HT-29 (cell line): ENCODE measurements at places on chromosomes 1 and 21. TPM values are rescaled to one million over a fixed set of nuclear protein-coding genes. Genes with fewer than 3 reads are reported as not detected.

GRCh38 chr1:97845805-97846204 is 75.0 kb downstream of the DPYD start:
- no peak for DNase-seq

GRCh38 chr1:245153552-245154428 is 995 bp upstream of the KIF26B start:
- no peak for DNase-seq

DNA sequence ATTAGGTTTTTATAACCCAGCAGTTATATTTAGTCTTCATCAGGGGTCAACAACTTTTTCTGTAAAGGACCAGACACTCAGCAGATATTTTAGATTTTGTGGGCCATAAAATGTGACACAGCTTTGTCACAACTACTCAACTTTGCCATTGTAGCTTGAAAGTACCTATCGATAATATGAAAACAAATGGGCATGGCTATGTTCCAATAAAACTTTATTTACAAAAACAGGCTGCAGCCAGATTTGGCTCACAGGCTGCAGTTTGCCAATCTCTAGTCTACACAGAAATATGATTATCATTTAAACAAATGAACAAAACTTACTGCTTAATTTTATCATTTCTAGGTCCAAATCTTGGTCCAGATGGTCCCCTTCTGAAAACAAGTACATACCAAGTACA is 23.0 kb downstream of the VAMP4 start:
- no peak for DNase-seq

GRCh38 chr1:16207318-16208269 is 4.9 kb downstream of the ARHGEF19 start:
- DNase-seq: no peak

GRCh38 chr1:86940599-86940998 is 26.2 kb downstream of the HS2ST1 start:
- no peak for DNase-seq

DNA sequence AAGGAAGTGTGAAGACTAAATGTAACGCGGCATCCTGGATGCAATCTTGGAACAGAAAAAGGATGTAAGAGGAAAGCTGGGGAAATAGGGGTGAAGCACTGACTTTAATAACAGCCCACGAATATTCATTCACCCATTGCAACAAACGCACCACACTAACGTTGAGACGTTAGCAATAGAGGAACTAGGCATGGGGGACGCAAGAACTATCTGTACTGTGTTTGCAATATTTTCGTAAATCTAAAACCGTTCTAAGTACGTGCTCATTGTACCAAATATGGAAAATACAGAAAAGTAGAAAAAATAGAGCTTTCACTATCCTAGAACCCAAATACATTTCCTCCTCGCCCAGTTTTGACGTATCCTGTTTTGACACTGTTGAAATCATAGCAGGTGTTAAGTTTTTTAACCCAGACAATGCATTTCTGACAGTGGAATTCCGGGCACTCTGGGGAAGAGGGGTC is 3.9 kb downstream of the LAPTM5 start:
- DNase-seq: no peak

DNA sequence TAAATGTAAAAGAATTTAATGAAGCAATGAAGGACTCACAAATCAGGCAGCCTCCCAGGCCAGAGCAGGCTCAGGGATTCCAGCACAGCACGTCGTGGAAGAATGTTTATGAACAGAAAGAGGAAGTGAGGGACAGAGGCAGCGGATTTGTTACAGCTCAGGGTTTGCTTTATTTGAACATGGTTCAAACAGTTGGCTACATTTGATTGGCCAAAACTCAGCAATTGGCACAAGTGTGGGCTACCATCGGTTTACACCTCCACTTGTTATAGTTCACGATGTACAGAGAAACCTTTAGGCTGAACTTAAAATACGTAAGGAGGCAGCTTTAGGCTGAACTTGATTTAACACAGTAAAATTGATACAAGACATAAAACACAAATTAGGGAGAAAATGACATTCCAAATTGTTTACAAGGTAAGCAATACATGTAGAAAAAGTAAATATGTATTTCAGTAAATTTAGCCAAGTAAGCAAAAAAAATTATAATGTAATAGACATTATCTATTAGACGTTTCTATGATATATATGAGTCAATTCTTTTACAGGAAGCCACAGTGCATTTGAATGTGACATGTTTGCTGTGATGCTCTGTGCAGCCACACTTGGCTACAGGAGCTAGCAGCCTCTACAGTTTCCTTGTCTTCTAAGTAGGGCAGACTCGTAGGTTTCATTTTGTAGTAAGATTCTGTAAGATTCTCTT is 126.5 kb downstream of the ADSS2 start:
- no peak for DNase-seq

GRCh38 chr1:116503546-116504307 is 67.1 kb downstream of the CD58 start:
- DNase-seq: no peak

GRCh38 chr1:6762060-6762459 is 23.2 kb upstream of the CAMTA1 start:
- DNase-seq: no peak

DNA sequence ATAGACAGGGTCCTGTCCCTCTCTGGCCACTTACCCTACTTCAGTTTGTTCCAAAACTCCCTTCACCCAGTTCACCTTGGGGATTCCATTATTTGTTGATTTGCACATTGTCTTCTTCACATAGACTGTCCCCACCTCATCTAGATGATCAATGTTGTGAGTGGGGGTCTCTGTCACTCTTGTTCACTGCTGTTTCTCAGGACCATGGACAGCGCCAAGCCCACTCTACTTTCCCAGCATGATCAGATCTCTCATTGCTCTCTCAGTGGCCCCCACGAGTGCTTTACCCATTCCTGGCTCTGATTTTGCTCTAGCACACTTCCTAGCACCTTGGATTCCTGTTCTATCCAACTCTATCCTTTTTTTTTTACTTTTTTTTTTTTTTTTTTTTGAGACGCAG is 45.4 kb upstream of the IGSF21 start:
- DNase-seq: no peak

- no peak for DNase-seq
Observed at GRCh38 chr1:206490771-206491405, 16.4 kb upstream of the RASSF5 start.

DNA sequence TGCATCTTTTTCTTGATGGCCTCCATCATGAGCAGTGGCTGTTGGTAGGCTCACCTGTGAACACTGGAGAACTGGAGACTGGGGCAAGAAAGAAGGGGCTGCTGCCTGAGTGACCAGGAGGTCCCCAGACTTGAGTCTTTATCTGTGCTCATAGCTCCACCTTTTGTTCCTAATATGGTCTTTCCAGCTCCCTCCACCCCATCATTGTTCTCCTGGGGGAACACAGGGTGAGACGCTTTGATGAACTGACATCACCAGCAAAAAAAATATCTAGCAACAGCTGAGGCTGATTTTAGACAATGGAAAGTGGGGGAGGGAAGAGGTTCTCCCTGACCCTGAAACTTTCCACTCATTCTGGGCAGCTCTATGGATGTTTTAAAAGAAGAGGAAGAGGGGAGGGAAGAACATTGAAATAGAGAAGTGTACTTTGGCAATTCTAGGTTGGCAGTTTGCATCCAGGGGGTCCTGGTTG is at the start of gene TPM3:
Gene TPM3 (minus strand): TSS at position 111 of the 472 bp plus-strand sequence. CDS start 82 bp downstream, at position 29.
- DNase-seq: no peak

GRCh38 chr1:75394386-75395139 is 216.4 kb downstream of the SLC44A5 start:
- no peak for DNase-seq

DNA sequence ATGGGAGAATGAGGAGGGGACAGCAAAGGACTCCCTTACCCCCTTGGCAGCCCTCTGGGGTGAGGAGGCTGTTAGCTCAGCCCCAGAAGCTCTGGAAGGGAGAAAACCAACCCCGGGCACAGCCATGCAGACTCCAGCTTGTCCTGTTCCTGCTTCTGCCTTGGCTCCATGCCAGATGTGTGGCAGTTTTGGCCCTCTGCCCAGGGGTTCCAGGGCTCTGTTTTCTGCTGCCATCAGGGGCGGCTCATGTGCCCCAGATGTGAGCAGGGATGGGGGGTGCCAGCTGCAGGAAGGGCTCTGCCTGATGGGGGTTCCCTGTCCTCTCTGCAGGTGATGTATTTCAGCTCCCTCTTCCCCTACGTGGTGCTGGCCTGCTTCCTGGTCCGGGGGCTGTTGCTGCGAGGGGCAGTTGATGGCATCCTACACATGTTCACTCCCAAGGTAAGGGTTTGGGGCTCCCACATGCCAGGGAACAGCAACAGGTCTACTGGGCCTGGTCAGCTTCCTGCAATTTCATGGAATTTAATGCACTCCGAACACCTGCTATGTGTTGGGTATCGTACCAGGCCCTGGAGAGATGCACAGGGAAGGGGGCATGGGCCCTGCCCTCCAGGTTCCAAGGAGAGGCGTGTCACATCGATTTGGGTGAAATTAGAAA is 26.1 kb downstream of the SLC6A17 start:
- peak; percentile 26 for DNase-seq

- no peak for DNase-seq
Observed at GRCh38 chr1:76921590-76921989, 54.3 kb downstream of the ST6GALNAC5 start.

DNA sequence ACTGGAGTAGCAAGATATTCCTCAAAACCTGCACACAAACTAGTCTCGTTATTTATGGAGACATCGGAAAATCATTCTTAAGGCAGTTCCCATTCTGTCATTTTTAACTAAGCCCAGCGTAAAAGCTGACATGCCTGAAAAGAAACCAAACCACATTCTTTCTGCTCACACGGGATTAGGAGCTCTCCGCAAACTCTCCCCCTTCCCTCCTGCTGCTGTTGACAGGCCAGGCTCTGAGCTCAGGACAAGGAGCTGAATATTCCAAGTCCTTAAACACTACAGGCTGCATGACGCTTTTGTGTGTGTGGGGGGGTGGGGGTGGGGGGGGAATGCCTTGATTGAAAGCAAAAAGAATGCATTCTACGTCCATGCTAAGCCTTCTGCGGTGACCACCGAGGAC is 5.2 kb downstream of the OLIG1 start:
- DNase-seq: no peak

- no peak for DNase-seq
Observed at GRCh38 chr21:28834335-28835238, 158.1 kb downstream of the LTN1 start.

DNA sequence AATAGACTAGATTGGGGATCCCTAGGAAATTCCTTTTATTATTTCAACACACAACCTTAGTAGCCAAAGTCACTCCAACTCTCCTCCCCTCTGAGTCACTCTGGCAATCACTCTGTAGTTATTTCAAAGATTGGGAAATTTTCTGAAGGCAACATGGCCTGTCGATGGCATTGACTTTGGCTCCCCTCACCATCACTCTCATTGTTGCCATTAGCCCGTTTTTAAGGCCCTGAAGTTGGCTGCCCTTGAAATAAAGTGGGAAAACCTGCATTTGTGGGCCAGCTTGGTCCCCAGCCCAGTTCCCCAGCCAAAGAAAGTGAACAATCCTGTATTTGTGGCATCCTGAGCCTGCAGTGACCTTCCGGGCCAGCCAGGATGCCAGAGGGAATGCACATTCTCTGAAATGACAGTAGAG is 52.5 kb downstream of the CDC7 start:
- no peak for DNase-seq

DNA sequence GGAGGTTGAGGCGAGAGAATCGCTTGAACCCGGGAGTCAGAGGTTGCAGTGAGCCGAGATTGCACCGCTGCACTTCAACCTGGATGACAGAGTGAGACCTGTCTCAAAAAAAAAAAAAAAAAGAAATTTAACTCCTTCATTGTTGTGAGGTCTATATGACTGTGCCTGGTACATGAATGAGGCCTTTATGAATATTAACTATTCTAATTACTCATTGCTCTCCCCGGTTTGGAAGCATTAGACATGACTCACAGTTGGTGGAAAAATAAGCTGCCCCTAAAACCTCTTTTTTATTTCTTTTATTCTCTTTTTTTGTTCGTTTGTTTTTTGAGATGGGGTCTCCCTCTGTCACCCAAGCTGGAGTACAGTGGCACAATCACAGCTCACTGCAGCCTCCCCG is 3.3 kb downstream of the NPPB start:
- no peak for DNase-seq

DNA sequence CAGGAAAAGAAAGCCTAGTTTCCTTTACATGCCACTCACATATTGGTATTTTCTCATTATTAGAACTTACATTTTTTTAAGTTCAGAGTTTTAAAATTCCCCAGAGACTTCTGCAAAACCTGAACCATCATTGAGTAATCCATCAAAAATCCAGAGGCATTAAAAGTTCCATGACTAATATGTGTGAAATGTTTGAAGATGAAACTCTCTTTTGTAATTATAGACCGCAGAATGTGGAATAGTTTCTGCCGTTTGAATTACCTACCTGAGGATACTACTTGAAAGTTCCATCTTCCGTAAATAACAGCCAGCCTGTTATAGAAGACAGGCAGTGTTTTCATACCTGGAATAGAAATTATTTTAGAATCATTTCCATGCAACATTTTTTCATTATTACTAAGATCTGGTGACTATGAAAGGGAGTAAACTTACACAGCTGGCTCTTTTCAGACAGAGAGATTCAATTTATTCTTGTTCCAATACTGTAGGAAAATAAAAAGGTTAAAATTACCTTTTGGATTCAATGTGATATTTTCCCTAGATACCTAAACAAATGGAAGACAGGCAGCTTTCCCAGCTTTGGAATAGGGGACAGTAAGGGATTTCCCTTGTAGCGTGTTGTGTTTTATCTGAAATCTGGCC is 131.4 kb downstream of the ST6GALNAC5 start:
- peak; percentile 26 for DNase-seq

- peak; percentile 75 for DNase-seq
Observed at GRCh38 chr1:27659497-27660299, 12.3 kb downstream of the IFI6 start.

- DNase-seq: peak; percentile 32
Observed at GRCh38 chr1:109821221-109821669, 57.5 kb upstream of the EPS8L3 start.

DNA sequence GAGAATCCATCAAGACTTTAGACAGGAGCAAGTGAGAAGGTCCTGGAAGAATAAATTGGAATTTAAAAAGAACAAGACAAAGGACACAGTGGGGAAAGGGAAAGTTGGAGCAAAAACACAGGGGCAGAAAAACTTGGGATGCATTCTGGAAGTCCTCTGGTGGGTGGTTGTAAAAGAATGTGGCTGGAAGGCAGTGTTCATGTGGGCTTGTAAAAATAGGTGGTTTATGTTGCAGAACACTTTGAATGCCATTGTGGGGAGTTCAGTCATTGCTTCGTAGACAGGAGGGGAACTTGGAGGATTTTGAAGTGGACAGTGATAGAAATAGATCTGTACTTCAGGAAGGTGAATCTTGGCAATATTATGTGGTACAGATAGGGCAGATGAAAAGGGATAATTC is 15.2 kb downstream of the KIF1B start:
- no peak for DNase-seq

Gene TSSK3
- total RNA-seq: 0.08 and 1.8 TPM in 2 replicates

Gene KRTAP20-2
- not detected in 2 replicates for total RNA-seq

Gene AHCYL1
- 45.6 and 48.7 TPM in 2 replicates for total RNA-seq

Gene COL11A1
- total RNA-seq: not detected in 2 replicates

Gene TNFRSF18
- 0.42 TPM in 1 of 2 replicates, not detected in the other for total RNA-seq

Gene ZZZ3
- total RNA-seq: 36.4 and 39.0 TPM in 2 replicates

Gene CASZ1
- total RNA-seq: 28.6 and 39.0 TPM in 2 replicates

Gene OR2L5
- not detected in 2 replicates for total RNA-seq

Gene TMEM82
- not detected in 2 replicates for total RNA-seq

Gene BARHL2
- not detected in 2 replicates for total RNA-seq

Gene KIFAP3
- total RNA-seq: 2.2 and 3.5 TPM in 2 replicates

Gene ZNF670
- total RNA-seq: 1.4 and 2.2 TPM in 2 replicates

Gene CD34
- total RNA-seq: not detected in 2 replicates

Gene PROK1
- not detected in 2 replicates for total RNA-seq
